HT-29 (cell line): ENCODE measurements at places on chromosomes 16 and 17.

DNA sequence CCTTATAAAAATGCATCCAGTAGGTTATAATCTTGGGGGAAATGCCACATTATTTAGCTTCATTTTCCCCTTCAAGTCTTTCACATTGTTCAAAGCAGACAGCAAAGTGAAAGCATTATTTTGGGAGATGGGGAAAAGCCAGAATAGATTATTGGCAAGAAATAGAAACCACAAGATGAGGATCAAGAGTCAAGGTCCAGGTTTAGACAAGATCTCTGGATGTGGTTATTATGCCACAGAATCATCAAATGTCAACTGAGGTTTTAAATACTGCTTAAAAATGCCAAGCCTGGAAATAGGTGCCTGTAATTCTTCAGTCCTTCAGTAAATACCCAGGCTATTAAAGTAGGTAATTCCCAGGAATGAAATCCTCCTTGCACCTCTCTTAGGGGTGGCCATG, 65.1 kb upstream of the ALOX12 start:
- no peak for DNase-seq

- DNase-seq = no peak
Measured at GRCh38 chr16:23771027-23771426, 16.2 kb downstream of the CHP2 start.

- peak; percentile 98 for DNase-seq
Measured at GRCh38 chr16:30740364-30741251, 7.6 kb upstream of the PHKG2 start.

- no peak for DNase-seq
Measured at GRCh38 chr16:794853-795466, 5.6 kb downstream of the GNG13 start.

GRCh38 chr16:11478431-11479119, 108.1 kb downstream of the LITAF start:
- DNase-seq = no peak

GRCh38 chr17:32960815-32961214, 30.8 kb upstream of the SPACA3 start:
- no peak for DNase-seq
